ENCODE measurements at places on chromosomes 12 and 14.

- DNase-seq = no peak
These were observed 8.4 kb downstream of the TMEM19 start for GRCh38 chr12:71694099-71694820.

- no peak for DNase-seq
These were observed 19.4 kb downstream of the ATP6V0A2 start for GRCh38 chr12:123731596-123731995.

DNA sequence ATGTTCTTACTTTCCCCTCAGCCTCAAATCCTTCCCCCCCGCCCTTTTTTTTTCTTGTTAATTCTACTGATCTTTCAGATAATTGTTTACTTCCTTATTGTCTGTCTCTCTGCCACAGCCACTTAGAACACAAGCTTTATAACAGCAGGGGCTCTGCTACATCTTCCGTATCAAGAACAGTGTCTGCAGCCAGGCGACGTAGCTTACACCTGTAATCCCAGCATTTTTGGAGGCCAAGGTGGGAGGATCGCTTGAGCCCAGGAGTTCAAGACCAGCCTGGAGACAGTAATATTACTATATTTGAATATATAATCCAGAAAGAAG lies 5.4 kb downstream of the SOS2 start:
- DNase-seq = no peak

- no peak for DNase-seq
These were observed 9.8 kb downstream of the TESC start for GRCh38 chr12:117089463-117089862.

DNA sequence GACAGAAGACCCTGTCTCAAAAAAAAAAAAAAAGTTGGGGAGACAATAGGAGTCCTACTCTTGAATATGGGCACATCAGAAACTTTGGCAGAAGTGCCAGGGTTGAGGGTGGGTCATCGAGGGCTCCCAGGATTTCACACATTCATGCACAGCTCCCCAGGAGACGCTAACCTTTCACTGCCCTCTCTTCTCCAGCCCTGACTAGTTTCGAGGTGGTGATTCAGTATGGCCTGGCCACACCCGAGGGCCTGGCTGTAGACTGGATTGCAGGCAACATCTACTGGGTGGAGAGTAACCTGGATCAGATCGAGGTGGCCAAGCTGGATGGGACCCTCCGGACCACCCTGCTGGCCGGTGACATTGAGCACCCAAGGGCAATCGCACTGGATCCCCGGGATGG lies 29.4 kb upstream of the LRP1-AS start:
- no peak for DNase-seq

DNA sequence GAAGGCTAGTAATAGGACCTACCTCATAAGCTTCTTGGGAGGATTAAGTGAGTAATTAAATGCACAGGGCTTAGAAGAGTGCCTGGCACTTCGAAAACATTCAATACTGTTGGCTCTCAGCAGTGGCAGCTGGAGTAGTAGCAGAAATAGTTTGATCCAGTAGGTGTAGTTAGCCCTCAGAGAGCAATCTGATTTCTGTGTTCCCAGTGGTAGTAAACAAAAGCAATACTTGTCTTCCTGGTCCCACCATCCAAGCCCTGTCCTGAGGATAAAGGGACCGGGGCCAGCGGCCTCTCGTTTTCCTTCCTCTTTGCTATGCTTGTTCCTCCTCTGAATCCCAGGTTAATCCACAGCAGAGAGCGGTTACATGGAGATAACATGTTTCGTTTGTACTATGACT lies 131.6 kb downstream of the SAMD4A start:
- DNase-seq = no peak

- no peak for DNase-seq
These were observed 264.7 kb downstream of the ZFP36L1 start for GRCh38 chr14:68528040-68528687.

- DNase-seq = peak; percentile 68
These were observed 147.4 kb upstream of the EGLN3 start for GRCh38 chr14:34098045-34098984.

DNA sequence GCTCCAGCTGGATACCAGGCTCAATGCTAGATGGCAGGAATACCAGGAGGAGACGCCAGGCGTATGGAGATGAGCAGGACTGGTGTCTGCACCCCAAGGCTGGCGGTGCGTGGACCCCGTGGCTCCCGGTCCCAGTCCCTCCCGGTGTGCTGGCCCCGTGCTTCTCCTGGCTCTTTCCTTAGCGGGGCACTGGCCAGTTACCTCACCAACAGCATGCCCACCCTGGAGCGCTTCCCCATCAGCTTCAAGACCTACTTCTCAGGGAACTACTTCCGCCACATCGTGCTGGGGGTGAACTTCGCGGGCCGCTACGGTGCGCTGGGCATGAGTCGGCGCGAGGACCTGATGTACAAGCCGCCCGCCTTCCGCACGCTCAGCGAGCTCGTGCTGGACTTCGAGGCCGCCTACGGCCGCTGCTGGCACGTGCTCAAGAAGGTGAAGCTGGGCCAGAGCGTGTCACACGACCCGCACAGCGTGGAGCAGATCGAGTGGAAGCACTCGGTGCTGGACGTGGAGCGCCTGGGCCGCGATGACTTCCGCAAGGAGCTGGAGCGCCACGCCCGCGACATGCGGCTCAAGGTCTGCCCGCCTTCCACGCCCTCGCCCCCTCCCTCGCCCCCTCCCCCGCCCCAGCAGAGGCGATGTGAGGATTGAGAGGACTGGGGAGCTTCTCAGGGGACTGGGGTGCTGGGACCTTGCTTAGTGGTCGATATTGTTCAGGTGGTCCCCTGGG lies 14.6 kb downstream of the VASH1 start:
- DNase-seq = no peak

- DNase-seq = no peak
These were observed 1.2 kb downstream of the GLIPR1 start for GRCh38 chr12:75481774-75482173.

GRCh38 chr12:15446807-15447206 lies 124.5 kb downstream of the PTPRO start:
- DNase-seq = no peak

GRCh38 chr14:85315733-85316290 lies 214.1 kb upstream of the FLRT2 start:
- DNase-seq = no peak

DNA sequence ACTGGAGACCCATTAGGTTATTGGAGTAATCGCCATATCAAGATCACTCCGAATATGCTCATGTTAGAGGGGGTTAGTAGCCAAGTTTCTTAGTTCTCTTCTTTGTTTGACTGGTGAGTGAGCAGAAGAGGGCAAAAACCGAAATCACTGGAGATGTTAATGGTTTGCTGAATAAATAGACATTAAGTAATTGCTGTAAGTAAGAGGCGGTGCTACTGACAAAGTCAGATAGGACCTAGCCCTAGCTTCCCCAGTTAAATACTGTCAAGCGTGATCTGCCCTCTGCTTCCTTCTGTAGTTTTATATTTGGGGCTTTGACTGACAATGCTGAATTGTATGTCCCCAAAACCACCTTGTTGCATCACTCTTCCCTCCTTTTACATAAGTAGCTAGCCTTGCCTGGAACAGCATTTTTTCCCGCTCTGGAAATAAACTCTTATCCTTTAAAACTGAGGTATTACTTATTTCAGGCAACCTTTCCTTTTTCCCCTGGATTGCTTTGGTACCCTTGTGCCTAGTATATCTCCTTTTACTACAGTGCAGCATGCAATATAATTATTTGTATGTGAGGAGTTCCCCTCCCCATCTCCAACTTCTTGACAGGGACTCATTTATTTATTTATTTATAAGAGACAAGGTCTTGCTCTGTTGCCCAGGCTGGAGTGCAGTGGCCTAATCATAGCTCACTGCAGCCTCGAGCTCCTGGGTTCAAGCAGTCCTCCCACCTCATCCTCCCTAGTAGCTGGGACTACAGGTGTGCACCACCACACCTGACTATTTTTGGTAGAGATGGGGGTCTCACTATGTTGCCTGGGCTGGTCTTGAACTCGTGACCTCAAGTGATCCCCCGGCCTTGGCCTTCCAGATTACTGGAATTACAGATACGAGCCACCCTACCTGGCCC lies 1.4 kb downstream of the SNRPF start:
- no peak for DNase-seq

- no peak for DNase-seq
These were observed 94.5 kb downstream of the CALM1 start for GRCh38 chr14:90491221-90491885.

GRCh38 chr12:91511795-91512420 lies 329.3 kb upstream of the DCN start:
- no peak for DNase-seq

DNA sequence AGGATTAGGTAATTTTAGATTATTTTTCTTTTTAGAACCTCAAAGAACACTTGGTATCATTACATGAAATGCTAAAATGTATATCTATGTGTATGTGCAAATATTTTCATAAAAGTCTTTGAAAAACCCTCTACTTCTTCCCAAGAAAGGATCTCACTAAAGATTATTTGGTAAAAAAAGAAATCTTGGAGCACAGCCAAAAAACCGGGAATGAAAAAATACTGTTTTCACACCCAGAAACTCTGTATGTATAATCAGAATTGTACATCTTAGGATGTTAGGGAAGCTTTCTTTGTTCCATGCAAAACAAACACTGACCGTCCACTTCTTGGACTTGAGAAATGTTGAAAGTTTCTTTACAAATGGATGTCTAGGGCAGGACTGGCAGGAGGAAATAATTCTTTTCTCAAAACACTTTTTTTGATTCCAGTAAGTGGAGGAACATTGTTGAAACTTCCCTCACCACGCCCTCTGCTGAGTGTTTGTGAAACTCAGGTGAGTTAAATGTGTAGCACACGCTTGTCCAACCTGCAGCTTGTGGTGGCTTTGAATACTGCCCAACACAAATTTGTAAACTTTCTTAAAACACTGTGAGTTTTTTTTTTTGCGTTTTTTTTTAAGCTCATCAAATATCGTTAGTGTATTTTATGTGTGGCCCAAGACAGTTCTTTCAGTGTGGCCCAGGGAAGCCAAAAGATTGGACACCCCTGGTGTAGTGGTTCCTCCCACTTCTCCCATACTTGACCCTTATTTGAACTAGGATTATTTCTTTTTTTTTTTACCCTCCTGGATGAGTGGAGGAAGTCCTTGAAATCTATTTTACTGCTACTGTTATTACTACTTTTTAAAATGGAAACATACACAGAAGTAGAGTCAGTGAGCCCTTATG lies 26.6 kb downstream of the FBXO34 start:
- DNase-seq = peak; percentile 10

- no peak for DNase-seq
These were observed 2.2 kb upstream of the KCNH3 start for GRCh38 chr12:49536526-49537071.

GRCh38 chr14:69941768-69942742 lies 62.8 kb downstream of the SMOC1 start:
- peak; percentile 73 for DNase-seq

- DNase-seq = no peak
These were observed at the start of gene CCDC60 for GRCh38 chr12:119334430-119335170. CCDC60 (plus strand) TSS chr12:119334729; CDS start chr12:119335177, 448 bp downstream.

DNA sequence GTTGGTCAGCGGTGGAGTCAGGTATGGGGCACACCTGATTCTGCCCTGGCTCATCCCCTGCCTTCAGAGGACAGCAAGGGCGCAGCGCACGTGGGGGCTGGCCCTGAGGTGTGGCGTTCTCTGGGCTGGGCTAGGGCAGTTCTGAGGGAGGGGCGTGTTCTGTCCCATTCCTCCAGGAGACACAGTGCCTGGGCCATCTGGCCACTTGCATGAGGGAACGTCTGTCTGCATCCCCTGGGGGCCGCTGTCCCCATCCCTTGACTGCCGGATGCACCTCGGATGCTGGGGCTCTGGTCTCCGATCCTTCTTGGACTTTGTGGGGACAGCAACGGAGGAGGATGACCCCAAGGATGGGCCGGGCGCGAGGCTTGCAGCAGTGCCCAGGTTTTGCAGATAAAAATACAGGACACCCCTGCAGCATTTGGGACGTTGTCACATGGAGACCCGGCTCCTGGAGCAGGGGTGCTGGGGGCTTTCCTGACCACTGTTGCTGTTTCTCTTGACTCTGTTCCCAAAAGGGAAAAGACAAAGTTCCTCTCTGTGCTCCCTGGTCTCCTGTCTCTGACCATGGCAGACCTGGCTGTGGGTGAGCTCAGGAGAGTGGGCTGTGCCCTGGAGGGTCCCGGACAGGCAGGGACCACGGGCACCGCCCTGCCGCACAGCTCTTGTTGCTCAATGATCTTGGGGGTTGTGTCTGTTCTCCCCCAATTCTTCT lies 6.9 kb downstream of the MTA1 start:
- no peak for DNase-seq

DNA sequence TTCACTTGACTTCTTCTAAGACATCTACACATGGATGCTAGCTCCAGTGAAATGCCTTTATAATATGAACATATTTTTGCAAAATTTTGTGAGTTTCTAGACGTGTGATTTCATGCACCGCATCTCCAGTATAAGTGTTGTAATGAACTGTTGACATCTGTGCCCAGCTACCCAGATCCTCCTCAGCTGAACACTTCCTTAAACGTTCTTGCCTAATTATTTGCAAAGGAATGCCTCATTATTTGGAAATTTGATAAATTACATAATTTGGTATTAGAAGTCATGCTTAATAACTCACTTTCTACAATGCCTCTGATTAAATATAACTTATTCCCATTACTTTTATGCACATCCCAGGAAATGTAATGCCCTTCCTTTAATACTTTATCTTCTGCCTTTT lies 14.0 kb downstream of the OR11G2 start:
- DNase-seq = no peak

DNA sequence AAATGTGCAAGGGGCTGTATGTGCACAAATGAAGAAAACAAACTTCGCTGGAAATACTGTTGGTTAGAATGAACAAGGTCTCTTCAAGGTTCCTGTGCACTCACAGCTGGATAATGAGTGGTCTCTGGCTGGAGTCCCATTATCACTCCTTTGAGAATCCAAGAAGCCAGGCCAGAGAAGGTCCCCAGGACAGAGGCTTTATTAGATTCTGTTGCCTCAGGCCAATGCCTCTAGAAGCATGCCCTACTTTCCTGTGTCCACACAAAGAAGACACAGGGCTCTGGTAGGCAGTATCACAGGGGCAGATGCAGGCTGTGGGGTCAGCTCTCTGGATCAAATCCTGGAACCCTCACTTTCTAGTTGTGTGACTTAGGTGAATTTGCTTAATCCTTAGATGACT lies 384.7 kb downstream of the GRIN2B start:
- DNase-seq = no peak

- no peak for DNase-seq
These were observed 85.3 kb downstream of the PRKCH start for GRCh38 chr14:61406675-61407074.

GRCh38 chr12:2613326-2614073 lies 181.3 kb upstream of the FKBP4 start:
- DNase-seq = no peak

GRCh38 chr12:114439261-114439683 lies 33.3 kb upstream of the TBX5 start:
- no peak for DNase-seq

- DNase-seq = no peak
These were observed 4.8 kb downstream of the USP44 start for GRCh38 chr12:95546491-95546813.

DNA sequence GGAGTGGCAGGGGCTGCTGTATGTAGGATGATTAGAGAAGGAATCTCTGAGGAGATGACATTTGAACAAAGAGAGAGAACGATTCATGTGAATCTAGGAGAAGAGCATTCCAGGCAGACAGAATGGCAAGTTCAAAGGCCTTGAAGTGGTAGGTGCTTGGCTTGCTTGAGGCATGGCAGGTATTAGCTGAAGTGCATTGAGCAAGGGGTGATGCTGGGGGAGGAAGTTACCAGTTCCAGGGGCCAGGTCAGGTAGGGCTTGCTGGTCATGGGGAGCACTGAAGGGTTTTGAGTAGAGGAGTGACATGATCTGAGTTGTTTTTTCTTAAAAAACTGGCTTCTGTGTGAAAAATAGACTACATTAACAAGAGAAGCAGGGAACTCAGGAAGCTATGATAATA lies 71.8 kb downstream of the SPATS2 start:
- no peak for DNase-seq

- DNase-seq = peak; percentile 26
These were observed 96.0 kb upstream of the MAX start for GRCh38 chr14:65198346-65198745.

Measured in HepG2 (cell line).